ENCODE measurements at places on chromosomes 7 and 10.
A peak's percentile ranks its signal among the peaks of the same experiment; 100 is the strongest.

- peak; percentile 25 for DNase-seq
Measured at GRCh38 chr10:27643301-27643700, 102.3 kb downstream of the MKX start.

DNA sequence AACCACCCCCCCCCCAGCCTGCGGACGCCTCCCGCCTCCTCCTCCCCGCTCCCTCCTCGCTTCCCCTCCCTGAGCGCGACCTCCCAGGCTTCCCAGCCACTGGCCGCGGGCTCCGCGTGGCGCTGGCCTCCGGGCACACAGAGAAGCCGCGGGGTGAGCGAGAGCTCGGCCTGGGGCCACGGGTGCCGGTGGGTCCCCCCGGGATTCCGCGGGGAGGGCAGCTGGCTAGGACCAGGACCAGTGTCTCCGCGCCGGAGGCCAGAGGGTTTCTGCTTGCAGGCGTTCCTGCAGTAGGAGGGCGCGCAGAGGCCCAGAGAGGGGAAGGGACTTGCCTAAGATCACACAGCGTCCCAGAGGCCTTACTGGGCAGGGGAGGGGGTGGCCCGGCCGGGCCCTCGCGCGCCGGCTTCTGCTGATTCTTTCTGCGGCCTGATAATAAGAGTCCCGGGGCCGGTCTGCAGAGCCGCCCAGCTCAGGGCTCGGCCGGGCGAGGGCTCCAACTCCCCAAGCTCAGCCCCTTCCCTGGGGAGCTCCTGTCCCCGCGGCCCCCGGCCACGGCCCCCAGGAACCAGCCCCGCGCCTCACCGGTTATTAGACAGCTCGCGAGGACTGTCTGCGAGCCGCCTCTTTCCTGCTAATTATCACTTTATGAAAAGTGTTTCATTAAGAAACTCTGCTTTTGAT, 10.1 kb downstream of the UNCX start:
- no peak for DNase-seq

- peak; percentile 55 for DNase-seq
Measured at GRCh38 chr7:147296986-147297385, 1180.4 kb downstream of the CNTNAP2 start.

DNA sequence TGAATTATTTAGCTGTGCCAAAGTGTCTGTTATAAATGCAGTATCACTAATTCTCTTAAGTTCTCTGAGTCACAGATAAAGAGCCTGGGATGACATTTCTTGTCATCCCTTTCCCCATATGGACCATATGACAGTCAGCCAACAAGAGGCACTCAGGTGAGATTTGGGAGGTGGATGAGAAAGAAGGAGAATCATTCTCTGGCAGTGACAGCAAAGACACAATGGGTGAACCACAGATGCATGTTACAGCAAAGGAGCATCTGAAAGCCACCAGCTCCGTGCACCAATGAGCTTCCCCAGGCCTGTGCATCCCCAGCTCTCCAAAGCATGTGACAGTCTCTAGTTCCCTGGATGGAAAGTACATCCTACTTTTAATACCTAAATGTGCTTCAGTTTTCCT, 10.8 kb downstream of the GIMAP6 start:
- DNase-seq: no peak

- DNase-seq: no peak
Measured at GRCh38 chr7:131077735-131078134, 249.9 kb upstream of the MKLN1 start.

DNA sequence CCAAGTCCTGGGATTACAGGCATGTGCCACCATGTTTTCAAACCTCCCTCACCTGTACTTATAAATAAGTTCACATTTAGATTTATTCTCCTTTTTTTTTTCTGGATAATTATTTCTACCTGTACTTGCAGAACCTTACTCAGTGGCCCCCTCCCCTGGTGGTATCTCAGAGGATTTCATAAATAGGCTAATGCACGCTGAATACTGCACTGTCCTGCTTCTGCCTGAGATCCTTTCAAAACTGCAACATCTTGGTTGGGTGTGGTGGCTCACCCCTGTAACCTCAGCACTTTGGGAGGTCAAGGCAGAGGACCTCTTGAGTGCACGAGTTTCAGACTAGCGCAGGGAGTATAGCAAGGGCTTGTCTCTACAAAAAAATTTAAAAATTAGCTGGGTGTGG, 4.6 kb upstream of the BLVRA start:
- DNase-seq: no peak

DNA sequence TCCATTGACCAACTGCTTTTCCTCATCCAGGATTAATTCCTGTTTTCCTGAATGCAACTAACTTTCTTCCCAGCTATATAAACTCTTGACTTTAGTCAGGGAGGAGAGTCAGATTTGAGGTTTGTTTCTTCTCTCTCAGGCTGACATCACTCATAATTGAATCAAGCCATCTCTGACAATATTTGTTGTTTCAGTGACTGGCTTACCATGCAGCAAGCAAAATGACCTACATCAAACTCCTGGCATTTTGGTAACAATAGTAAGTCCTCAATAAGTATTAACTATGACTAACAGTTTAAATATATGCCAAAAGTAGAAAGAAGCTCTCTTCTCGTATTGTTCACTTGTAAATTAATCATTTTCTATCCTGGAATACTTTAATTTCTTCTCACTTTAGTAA, 625.7 kb upstream of the KCND2 start:
- no peak for DNase-seq

DNA sequence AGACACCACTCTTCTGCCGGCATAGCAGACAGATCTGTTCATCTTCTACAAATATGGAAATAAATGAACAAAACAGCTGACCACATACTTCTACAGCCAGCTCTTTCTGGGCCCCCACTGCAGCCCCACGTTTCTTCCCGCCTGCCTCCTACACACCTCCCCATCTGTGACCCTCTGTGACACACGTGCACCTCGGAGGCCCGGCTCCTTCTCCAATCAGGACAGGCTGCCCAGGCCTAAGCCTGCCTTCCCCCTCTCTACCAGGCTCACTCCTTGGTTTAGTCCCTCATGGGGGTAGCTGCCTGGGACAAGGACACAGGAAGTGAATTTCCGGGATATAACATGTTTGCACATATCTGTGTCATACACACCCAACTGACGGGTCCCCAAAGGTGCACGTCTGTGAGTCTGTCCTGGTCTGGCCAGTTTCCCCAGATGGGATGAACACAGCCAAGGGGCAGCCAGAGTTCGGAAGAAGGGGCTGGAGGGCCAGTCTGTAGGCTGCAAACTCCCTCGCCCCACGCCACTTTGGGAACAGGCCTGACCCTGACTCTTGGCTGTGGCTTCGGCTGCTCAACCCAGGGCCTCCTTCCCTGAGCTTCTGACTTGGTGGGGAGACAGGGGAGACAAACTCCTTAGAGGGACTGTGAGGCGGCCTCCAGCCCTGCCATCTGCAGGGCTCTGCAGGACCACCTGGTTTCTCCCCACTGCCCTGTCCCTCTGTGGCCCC, 30.3 kb downstream of the PITRM1 start:
- peak; percentile 6 for DNase-seq

- no peak for DNase-seq
Measured at GRCh38 chr10:91977491-91977890, 53.9 kb downstream of the BTAF1 start.

- no peak for DNase-seq
Measured at GRCh38 chr7:128112018-128112780, 81.0 kb upstream of the LRRC4 start.

- no peak for DNase-seq
Measured at GRCh38 chr10:31586723-31587638, 268.0 kb downstream of the ZEB1 start.

- no peak for DNase-seq
Measured at GRCh38 chr7:100728196-100728595, 5.2 kb upstream of the ZAN start.

DNA sequence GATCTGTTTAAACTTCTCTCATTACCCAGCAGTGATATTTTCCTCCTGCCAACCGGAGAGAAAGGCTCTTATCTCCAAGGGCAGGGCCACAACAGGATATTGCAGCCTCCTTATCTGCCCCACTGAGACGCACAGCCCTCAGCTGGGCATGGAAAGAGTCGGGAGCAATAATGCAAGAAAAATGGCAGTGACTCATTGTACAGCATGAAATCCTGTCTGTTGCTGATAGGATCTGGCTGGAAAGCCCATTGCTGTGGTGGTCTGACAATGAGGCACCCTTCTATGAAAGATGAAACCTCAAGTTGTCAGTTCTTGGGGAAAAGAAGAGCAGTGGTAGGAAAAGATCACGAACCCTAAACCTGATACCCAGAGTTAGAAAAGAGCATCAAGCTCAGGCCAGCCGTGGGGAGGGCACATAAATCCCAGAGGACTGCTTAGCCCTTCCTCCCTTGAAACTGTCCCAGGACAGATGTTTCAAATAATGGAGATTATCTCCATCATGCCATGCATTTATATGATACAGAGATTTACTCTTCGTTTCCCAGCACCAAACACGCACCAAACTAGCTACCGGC, 47.0 kb upstream of the FIGNL1 start:
- DNase-seq: peak; percentile 26

GRCh38 chr10:30435073-30435422, 1.1 kb downstream of the MAP3K8 start:
- no peak for DNase-seq

GRCh38 chr10:99656199-99657064, 2.9 kb upstream of the ENTPD7 start:
- DNase-seq: no peak

GRCh38 chr7:95716357-95717122, 55.8 kb upstream of the DYNC1I1 start:
- no peak for DNase-seq

- DNase-seq: no peak
Measured at GRCh38 chr7:129169686-129170440, 18.6 kb upstream of the SMO start.

DNA sequence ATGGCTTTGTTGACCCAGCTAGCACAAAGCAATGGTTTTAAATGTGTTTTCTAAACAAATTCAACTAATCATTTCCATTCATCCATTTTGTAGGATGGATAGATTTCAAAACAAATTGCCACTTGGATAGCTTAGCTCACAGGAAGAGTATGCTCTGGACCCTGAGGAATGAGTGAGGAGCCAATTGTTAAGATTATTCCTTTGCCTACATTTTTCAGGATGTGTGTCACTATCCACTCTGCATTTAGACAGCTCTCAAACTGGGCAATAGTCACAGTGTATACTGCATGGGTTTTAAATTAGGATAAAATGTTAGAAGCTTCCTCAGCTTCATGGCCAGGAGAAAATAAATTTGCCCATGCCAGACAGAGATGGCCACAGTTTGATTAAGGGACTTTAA, 605.6 kb upstream of the TEX47 start:
- DNase-seq: peak; percentile 6

DNA sequence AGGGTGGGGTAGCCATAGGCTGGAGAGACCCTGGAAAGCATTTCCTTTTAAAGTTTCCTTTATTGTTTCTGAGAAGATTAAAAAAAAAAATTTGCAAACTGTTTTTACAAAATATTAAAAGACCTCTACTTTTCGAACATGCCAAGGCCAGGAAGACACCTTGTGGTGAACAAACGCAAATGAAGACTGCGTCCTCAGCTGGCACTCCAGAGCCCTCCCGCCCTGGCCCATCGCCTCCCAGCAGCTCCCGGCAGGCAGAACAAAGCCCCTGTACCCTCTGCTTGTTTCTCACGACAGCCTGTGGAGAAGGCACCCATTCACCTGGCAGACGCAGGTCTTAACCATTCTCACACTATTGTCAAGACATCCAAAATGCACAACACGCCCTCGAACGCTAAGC, 56.4 kb downstream of the ESYT2 start:
- no peak for DNase-seq

DNA sequence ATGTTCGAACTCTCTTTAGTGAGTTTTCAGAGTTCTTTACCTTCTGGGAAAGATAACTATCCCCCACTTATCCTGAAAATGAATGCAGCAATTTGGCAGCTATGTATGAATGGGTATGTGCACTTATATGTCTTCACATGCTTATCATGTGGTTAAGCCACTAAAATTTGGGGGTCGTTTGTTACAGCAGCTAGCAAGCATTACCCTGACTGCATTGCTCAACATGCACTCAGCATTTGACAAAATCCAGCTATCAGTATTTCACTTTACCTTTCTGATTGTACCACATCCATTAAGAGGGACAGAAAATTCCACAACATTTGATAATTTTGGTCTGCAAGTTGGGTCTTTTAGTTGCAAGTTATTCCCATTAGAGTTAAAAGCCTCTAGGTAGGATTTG, 9.7 kb downstream of the CUZD1 start:
- DNase-seq: no peak

GRCh38 chr7:142412551-142413193, 154.8 kb upstream of the PRSS58 start:
- peak; percentile 66 for DNase-seq

- no peak for DNase-seq
Measured at GRCh38 chr7:43588477-43589132, 5.7 kb downstream of the STK17A start.

DNA sequence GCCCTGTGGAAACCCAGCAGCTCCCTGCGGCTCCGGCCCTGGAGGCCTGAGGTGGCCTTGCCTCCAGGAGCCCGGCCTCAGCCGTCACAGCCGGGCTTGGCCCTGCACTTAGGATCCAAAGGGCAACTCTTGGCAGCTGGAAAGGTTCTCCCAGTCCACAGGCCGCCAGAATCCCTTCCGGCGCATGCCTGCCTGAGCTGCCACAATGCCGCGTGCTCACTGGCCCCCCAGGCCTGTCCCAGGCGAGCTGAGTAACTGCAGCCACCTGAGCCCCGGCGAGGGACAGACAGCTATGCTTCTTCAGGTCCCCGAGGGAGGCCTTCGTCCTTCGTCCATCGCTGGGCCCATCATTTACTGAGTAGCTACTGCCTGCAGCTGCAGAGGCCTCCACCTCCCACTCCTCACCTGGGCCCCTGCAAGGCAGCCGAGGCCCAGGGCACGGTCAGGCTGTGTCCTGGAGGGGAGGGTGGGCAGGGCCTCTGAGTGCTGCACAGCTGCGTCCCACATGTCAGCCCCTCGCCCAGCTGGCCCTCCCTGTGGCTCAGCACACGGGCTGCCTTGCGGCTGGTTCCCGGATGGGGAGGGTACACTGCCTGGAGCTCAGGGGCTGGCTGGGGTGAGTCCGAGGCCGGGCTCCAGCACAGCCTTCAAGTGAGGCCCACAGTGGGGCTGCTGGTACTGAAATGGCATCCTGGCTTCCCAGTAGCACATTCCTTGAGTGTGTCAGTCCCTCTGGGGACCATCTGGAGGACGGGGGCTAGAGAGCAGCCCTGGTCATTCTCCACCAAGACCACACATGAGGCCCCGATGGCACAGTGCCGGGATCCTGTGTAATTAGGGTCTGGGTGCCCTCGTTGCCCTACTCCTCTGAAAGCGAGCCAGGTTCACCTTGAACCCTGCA, 172.5 kb downstream of the ELFN1 start:
- DNase-seq: peak; percentile 66
